ENCODE measurements at places on chromosomes 2 and 18. TPM values are rescaled to one million over a fixed set of nuclear protein-coding genes. Genes with fewer than 3 reads are reported as not detected.

- no peak for DNase-seq
These were observed 1055.5 kb upstream of the KLHL29 start for GRCh38 chr2:22329211-22330154.

- DNase-seq, result no peak
These were observed 89.3 kb downstream of the TRIP12 start for GRCh38 chr2:229832510-229832898.

Gene MBD1
- 90.2 TPM for total RNA-seq

- DNase-seq, result no peak
These were observed 207.0 kb downstream of the CYP26B1 start for GRCh38 chr2:71940695-71941094.

DNA sequence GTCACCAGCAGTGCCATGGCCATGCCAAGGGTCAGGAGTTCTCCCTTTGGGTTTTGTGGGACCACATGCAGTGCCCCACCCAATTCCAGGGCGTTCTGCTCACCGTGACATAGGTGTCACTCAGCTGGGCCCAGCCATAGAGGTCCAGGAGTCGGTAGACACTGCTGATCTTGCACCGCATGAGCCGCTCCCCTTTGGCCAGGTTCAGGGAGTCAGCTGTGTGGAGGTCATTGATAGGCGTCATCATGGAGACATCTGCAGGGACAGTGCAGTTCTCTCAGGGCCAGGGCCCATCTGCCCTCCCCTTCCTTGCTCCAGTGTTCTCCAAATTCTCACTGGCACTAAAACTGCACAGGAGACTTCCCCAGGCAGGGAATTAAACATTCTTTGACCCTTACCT lies 71.9 kb downstream of the ADD2 start:
- no peak for DNase-seq

Gene CPS1
- 1.7 TPM for total RNA-seq

DNA sequence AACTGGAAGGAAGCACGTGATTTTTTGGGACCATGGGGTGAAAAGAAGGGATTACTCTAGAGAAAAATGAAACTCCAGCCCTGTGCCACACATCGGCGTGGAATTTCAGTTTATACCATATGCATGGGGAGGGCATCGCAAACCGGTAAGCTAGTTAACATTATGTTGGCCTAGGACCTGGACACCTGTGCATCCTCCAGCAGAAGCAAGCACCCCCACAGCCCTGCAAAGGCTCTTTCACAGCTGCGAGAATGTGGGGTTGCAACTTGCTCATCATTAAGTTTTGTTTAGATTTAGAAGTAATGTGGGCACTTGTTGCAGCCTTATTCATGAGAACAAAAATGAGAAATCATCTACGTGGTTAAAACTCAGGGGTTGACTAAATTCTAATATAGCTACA lies 299.2 kb downstream of the PIEZO2 start:
- no peak for DNase-seq

DNA sequence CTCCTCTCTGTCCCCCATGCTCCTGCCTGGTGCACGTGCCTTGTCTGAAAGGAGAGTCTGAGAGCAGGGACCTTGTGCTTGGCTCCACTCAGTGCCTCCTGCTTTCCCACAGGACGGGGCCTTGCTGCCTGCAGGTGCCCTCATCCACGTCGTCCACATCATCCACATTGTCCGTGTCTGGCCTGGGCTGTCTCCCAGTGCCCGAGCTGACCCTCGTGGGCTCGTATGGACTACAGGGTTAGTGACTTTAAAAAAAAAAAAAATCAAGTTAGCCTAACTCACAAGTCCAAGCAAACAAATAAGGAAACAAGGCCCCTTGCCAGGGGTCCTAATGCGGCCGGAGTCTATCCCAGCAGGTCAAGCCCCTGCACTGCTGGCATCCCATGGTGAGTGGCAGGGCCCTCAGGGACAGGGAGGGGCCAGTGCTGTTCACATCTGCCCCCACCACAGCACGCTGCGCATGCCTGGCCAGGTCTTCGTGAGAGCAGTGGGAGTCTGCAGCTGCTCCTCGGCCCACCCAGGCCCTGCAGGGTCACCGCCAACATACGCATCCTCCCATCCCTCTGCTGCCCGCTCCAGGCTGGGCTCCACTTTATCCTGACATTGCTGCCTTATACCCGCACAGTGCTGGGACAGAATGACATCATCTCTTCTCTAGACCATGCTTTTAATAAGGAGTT lies 232.6 kb downstream of the NDUFA10 start:
- DNase-seq, result no peak

GRCh38 chr2:188522517-188522916 lies 230.8 kb downstream of the GULP1 start:
- DNase-seq, result no peak

Gene CD226
- 1.4 TPM for total RNA-seq

Gene NEU4
- 2.3 TPM for total RNA-seq

GRCh38 chr18:35267809-35268208 lies 22.2 kb downstream of the ZSCAN30 start:
- DNase-seq, result peak; percentile 20

Data from adrenal gland (tissue), 19 donors.